ENCODE measurements at places on chromosomes 11 and 22.

DNA sequence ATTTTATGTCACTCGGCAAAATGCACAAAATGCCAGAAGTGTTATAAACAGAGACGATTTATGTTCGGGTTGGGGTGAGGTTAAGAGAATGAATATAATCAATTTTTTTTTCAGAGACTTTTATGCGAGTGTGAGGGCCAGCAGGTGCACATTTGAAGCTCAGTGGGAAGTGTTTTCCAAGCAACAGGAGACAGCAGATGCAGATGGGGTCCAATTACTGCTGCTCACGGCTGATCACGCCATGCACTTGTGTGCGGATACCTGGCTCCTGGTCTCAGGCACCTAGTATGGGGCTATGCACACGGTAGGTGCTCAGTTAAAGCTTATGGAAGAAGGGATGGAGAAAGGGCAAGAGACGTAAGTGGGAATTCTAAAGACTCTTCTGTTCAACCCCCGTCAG, 249.1 kb downstream of the MIAT start:
- no peak for DNase-seq

DNA sequence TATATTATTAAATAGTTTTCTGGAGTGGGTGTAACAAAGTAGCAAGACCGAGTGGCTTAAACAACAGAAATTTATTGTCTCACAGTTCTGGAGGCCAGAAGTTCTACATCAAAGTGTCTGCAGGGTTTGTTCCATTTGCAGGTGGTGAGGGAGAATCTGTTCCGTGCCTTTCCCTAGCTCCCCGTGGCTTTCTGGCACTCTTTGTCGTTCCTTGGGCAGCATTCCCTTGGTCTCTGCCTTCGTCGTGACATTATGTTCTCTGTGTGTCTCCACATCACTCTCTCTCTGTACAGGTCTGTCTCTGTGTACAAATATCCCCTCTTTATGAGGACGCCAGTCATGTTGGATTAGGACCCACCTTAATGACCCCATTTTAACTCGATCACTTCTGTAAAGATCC, 38.2 kb downstream of the LDLRAD3 start:
- no peak for DNase-seq

DNA sequence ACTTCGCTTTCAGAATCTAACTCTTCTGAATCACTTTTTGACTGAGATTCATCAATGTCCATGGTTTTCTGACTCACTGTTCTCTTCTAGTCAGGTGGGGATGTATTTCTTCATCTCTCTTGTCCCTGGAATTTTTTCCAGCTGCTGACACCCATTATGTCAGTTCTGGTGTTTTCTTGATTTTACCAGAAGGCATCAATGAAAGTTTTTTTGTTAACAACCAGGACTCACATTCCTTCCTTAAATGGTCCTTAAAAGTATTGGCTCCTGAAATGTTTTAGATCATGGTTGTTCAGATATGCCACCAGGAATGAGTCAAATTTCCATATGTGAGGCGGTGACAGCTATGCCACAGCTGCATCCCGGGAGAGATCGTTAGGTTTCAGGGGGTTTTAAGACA, 12.9 kb downstream of the MICAL2 start:
- no peak for DNase-seq

DNA sequence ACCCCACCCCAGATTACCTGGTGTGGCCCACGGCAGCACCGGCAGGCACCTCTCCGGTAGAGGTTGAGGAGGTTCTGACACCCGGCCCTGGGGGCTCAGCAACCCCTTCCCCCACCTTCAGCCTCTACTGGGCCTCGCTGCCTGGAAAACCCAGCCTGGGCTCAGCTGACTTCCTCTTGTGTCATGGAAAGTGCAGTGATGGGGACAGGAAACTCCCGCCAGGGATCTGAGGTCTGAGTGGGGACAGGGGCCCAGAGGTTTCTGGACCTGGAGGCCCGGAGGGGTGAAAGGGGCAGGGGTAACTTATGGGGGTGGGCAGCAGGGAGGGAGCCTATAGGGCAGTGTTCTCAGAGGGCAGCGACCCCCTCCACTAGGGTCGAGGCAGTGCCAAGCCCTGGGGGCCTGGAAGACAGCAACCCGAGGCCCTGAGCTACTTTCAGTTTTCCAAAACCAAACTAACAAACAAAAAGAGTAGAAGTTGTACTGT, 10.0 kb upstream of the CD5 start:
- DNase-seq: no peak
